ENCODE measurements at places on chromosomes 4 and X.
A peak's percentile ranks its signal among the peaks of the same experiment; 100 is the strongest.

GRCh38 chr4:26806331-26806730 is 54.3 kb upstream of the STIM2 start:
- no peak for DNase-seq

- DNase-seq: no peak
Observed at GRCh38 chr4:56653461-56654237, 27.4 kb downstream of the HOPX start.

DNA sequence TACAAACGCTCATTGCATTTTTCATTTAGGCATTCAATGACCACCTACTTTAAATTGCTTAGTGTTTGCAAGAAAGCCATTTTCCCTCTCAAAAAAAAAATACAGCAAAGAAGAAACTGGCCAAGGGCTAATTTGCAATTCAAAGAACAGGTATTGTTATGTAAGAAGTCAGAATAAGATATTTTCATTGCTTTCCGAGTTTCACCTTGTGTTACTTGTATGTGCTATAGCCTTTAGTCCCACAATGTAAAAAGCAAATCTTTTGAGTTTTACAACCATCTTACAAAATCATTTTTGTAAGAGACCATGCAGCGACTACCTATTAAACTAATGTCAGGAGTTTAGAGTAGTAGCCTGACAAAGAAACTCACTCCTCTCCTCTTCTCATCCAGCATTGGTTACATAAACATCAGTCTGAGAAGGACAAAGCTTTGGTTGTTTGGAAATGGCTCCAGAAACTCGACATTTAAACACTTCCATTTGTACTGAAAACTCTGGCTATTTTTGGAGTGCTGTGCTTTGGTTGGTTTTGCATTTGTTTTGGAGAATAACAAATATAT is 15.3 kb downstream of the TENM3 start:
- DNase-seq: no peak

DNA sequence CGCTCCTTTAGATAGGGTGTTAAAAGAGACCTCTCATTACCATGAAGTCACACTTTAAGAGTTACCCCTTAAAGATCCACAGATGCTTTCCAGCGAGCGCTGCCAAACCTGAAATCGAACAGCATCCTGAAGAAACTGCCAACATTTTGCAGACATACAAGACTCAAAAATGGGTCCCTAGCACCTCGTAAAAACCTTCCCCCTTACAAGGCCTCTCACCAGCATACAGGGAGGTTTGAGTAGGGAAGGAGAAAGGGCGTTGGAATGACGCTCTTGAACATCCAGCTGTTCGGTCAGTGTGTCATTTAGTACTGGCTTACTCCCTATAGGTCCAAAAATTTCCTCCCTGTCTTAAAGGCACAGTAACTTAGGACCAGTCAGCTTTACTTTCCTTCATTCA is 45.3 kb upstream of the PGRMC1 start:
- no peak for DNase-seq

DNA sequence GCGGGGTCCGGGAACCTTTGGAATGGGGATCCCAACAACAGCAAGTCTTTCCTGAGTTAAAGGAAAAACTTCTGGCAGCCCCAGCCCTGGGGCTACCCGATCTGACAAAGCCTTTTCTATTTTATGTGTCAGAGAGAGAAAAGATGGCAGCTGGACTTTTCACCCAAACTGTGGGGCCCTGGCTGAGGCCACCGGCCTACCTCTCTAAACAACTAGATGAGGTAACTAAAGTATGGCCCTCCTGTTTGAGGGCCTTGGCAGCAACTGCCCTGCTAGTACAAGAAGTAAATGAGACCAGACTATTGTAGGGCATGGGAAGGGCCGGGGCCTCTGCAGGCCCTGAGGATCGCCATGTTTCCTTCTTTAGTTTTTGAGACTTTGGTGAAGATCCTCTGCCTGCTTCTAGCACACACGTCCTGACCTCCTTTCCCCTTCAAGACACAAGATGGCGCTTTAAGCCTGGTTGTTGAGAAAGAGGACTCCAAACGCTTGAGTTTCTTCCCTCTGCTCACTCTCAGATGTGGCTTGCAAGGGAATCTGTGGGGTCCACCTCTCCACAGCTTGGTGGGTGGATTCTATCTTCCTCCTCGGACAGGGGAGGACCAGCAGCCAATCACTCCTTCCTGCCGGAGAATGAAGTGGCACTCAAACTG is 18.5 kb upstream of the DRD5 start:
- DNase-seq: no peak

DNA sequence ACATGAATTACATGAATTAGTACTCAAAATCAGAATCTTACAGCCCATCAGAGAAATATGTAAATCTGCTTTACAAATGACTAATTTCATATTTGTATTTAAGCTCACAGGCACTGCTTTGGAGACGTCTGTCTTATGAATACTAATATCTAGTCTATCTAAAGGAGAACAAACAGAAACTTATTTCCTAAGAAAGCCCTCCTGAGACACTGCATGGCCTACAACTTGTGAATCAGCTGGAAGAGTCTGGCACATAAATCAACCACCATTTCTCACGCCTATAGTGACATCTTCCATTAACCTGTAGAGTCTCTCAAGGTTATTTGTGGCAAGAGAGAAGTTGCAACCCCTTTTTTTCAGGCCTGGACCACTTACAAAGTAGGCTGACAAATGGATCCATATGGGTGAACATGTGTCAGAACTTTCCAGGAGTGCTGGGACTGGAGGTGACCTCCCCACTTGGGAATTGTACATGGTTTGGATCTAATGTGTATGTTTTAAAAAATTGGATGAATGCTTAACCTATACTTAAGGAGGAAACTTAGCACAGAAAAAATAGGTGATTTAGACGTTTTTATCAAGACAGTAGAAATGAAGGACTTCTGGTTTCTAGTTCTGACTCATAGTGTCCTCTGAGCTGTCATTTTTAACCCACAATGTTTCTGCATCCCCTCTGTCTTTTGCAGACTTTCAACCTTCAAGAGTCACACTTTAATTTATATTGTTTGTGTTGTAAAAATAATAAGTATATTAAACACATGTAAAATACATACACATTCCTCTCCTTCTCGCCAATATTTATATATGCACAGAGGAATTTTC is 83.2 kb upstream of the ARHGAP24 start:
- no peak for DNase-seq

- DNase-seq: no peak
Observed at GRCh38 chrX:133568109-133568508, 152.8 kb upstream of the GPC4 start.

DNA sequence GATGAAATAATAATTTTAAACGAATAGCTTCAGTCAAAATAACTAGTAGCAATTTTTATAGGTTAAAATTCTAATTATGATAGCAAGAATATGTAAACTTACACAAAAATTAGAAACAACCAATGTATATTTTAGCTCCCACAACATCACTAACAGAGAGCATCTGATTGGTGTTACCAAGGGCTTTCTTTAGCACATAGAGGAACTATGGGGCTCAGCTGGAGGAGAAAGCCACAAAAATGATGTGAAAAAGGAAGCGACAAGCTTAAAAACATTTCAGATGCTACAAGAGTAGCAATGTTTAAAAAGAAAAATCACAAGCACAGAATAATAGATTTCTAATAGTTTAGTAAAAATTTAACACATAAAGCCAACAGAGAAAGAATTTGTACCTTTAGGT is 56.3 kb downstream of the ATP8A1 start:
- DNase-seq: no peak

GRCh38 chrX:121635141-121635540 is 587.7 kb downstream of the GLUD2 start:
- no peak for DNase-seq

DNA sequence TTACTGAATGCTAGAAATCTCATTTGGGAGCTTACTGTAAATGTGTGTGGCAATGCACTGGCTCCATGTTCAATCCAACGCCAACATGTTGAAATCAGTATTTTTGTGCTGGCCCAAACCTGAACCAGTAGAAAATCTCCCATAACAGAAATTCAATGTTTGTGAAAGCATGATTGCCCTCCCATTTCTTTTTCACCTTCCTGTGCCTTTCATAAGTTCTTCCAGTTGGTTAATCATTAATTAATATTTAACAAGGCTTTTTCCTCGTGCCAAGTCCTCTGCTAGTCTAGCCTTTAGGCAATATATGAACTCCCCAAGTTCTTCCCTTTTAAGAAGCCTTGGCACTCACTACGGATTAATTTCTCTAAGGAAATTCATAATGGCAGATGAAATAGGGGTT is 1.3 kb upstream of the PLS3 start:
- no peak for DNase-seq

DNA sequence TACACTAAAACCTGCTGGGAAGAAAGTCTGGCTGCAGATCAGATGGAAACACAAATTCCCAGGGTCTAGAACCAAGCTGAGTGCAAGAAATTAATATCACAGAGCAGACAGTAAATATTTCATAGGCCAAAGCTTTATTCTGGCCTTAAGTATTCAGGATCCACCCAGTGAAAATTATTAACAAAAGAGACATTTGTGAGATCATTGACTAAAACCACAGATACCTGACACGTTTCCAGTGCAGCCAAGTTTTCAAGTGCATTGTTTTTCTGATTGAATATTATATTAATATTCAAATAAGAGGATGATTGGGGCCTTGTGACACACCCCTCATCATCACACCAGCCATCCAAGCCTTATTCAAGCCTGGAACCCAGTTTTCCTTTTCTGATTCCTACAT is 10.3 kb downstream of the ELOVL6 start:
- DNase-seq: no peak

GRCh38 chrX:155056877-155057792 is 13.8 kb downstream of the CMC4 start:
- DNase-seq: peak; percentile 27

- DNase-seq: no peak
Observed at GRCh38 chr4:123593655-123594054, 197.1 kb downstream of the SPRY1 start.

DNA sequence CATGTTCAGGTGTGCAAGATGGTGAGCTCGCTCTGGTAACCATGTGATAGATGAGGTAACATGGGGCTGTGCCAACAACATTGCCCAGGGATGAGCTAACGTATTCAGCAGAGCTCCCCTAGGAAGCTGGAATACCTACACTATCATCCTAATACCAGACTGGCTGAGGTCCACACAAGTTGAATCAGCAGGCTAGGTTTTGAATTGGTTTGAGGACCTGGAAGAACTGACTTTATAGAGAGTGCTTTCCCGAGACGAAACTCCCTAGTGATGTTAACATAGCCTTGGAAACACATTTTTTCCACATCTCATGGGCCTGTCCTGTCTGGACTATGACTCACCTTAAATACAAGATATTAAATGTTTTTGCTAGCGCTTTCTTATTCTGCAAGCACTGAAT is 56.7 kb downstream of the IGFBP7 start:
- no peak for DNase-seq

DNA sequence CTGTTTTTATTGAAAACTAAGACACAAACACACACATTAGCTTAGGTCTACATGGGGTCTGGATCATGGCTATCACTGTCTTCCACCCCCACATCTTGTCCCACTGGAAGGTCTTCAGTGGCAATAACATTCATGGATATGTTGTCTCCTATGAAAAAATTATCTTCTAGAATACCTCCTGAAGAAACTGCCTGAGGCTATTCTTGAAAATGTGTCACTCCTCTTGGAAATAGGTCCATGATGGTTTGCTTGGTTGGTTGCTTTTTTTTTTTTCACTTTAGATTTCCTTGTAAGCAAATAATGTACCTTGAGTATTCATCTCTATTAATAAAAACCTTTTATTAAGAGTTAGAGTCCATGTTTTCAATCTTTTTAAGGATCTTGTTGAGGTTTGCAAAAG is 195.3 kb upstream of the PDE5A start:
- no peak for DNase-seq

DNA sequence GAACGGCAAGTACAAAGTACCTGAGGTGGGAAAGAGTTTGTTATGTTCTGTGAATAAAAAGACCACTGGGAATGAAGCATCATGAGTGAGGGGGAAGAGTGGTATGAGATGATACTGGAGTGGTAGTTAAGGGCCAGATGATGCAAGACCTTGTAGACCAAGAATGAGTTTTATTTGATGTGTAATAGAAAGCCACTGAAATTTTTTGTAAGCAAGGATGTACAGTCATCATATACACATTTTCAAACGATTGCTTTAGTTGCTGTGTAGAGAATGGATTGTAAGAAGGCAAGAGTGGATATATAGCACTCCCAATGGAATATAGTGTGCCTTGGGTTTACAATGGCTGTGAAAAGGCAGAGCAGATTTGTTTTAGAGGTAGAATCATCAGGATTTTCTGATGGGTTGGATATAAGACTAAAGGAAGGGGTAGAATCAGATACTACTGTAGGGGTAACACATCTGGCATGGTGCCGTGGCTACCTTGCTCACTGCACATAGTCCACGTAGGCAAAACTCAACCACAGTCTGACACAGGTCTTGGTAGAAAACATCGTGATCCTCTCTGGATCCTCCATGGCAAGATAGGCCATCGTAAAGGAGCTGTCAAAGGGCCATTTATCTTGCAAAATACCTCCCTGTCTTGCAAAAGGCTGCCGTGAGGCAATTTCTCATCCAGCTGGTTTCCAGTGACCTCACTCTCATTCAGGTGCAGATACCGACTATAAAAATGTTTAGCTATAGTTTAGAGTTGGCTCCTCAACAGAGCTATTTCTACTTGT is 14.9 kb downstream of the TIFA start:
- DNase-seq: no peak

- no peak for DNase-seq
Observed at GRCh38 chr4:21090094-21090666, 389.9 kb downstream of the PACRGL start.

GRCh38 chr4:148632476-148632875 is 190.3 kb upstream of the NR3C2 start:
- no peak for DNase-seq

DNA sequence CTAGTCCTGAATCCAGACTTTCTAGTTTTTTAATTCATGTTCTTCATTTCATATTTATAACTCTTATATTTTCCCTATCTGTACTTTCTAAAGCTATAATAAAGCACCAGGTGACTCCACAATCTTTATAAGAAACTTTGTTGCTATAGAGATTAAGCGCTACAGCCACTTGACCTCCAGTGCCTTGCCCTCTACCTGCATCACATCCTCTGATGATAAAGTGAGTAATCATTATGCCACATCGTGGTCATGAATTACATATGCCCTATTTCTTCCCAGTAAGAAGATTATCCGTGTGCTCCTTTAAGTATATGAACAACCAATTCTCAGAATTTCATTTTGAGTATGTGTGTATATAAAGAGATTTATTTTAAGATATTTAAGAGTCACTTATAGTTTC is 6.8 kb upstream of the DYNLT3 start:
- no peak for DNase-seq

DNA sequence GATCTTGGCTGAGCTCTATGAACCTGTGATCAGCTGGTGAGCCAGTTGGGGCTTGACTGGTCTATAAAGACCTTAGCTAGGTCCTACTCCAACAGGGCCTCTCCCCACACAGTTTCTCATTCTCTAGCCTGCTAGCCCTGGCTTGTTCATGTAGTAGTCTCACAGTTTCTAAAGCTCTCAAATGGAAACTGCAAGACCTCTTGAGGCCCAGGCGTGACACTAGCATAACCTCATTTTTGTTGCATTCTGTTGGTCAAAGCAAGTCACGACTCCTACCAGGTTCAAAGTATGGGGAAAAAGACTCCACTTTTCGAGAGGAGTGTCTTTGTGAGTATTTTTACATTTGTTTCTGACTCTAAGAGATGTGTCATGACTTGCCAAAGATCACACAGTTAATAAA is 50.9 kb downstream of the CEP44 start:
- DNase-seq: no peak

- no peak for DNase-seq
Observed at GRCh38 chr4:144591401-144591800, 54.6 kb upstream of the HHIP start.

Measured in activated CD4-positive, alpha-beta T cell treated with anti-CD3 and anti-CD28 coated beads for 1 hour (primary cell).